Pancreas (tissue), 10 donors: ENCODE measurements at places on chromosomes 2 and 18. TPM values are rescaled to one million over a fixed set of nuclear protein-coding genes. Genes with fewer than 3 reads are reported as not detected.

CD8B2 gene
- polyA plus RNA-seq, result not detected

DNA sequence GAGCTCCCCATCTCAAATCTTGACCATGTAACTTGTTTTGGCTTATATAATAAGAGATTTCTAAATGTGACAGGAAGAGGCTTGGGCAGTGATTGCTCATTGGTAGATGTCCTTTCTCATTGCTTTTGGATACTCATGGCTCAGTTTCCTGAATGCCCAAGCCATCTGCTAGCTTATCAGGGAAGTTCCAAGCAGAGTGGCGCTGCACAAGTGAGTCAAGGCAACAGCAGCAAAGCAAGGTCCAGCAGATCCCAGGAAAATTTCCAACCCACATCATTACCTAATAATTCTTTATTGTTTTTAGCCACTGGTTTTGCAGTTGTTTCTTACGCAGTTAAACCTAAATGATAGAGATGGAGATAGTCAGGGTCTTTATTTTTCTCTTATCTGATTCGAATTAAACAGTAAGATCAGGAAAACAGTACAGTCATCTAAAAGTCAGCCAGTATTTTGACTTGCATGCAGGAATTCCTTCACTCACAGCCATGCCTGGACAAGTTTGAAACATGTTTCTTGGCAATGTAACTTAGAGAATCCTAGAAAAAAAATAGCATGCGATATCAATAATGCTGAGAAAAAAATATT lies 349.7 kb upstream of the TMEFF2 start:
- no peak for DNase-seq

RELCH gene
- polyA plus RNA-seq, result 13.2 TPM

DNA sequence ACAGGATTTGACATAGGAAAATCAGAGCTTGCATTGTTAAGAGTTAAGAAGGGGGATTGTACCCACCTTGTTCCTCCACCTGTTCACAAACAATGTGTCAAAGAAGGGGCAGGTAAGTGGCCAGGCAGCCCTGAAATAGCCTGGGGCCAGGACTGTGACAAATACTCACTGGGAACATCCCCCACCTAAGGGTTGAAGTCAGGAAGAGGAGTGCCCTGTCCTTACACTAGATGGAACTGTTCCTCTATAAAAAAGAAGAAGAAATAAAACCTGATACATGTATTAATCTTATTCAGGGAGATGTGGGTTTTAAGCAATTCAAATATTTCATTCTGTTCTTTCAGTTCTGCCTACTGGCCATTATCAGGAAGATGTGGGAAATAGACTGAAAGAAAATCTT lies 41.9 kb downstream of the TACR1 start:
- no peak for DNase-seq

DNA sequence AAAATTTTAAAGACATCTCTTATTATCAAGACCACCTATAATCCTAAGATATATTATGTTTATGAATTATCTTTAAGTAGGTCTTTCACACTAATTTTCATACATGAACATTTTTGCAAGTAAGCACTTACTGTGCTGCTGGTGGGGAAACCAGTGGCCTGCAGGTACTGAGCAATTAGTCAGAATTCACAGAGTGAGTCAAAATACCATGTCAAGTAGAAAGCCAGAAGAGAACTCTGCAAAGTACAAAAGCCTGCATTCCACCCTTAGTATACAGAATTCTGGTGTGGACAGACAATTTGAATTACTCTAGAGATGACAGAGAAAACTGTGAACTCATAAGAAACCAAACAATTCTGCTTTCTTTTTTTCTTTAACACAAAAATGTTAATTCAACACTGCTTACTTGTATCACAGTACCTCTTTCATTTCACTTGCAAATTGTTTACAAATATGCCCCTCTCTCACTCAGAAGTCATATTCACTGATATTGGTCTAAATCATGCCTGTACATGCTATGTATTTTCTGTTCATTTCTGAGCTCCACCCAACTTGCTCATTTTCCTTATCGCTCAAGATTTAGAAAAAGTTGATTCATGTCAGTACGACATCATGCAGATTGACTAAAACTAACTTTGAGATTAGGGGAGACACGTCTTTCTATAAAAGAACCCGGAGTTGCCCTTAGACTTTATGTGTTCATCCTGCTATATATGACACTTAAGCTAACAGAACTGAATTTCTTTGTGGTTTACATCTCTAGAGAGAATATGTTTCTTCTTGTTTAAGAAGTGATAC lies 182.9 kb downstream of the IKZF2 start:
- no peak for DNase-seq

GRCh38 chr2:215635071-215635787 lies 199.4 kb upstream of the FN1 start:
- no peak for DNase-seq

MPV17 gene
- 57.3 TPM for polyA plus RNA-seq

PPP3R1 gene
- 6.1 TPM for polyA plus RNA-seq

GRCh38 chr18:55504808-55505207 lies 83.2 kb downstream of the TCF4 start:
- no peak for DNase-seq
